Stimulated activated CD4-positive, alpha-beta T cell treated with anti-CD3 and anti-CD28 coated beads, Interleukin-2, amount 100 ng/mL, for 4 hours (primary cell): ENCODE measurements at places on chromosomes 3 and 15.
A peak's percentile ranks its signal among the peaks of the same experiment; 100 is the strongest.

DNA sequence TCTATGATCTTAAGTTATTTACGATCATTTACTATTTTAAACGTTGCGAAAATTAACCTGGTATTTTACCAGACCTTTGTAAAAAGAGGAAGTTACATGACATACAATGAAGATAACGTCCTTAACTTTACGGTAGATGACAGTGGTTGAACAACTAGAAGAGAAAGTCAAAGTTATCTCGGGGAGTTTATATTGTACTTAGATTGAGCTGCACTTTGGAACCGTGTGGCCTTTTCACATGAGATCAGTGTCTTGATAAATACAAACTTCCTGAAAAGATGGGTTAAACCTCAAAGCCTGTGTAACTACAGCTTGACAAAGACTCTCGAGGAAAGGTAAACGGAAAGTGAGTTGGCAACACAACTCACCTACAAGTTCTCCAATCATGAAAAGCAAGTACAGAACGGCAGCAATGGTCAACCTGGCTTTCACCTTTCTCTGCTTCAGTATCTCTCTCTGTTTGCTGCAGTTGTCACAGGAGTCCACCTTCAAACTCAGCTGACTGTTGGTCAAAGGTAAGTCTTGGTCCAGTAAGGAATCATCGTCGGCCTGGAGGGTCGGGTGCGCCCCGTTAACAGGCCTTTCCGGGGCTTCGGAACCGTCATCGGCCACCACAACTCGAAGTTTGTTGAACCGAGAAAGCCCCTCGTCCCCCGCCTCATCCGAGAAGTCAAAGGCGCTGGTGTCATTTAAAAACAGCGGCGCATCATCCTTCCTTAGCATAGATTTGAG, 793 bp downstream of the SLC30A4 start:
- no peak for DNase-seq

- no peak for DNase-seq
These were observed 54.1 kb downstream of the ZNF280D start for GRCh38 chr15:56679225-56679624.

- DNase-seq: no peak
These were observed 524.7 kb downstream of the NAALADL2 start for GRCh38 chr3:175383813-175384212.

DNA sequence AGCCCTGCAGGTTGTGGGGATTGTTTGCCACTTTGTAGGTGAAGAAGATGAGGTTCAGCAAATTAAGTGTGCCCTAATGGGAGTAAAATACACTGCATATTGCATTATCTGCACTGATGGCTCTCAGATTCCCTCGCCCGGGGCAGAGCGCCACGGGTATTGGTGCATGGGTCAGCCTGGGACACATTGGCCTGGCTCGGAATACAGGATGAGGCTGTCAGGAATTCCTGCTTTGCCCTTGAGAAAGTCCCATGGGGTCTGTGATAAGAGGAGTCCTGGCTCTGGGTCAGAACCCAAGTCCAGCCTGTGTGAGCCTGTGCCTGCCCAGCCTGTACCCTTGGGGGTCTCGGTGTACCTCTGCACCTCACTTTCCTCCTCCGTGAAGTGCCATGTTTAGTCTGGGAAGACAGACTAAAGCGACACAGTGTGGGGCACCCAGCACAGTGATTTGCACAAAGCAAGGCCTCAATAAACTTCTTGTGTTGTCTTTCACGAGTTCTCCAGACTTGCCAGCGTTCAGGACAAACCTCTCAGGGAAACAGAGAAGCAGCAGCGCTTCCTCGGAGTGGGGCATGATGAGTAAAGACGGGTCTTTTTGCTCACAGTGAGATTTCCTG, 107.6 kb downstream of the LRRK1 start:
- no peak for DNase-seq

DNA sequence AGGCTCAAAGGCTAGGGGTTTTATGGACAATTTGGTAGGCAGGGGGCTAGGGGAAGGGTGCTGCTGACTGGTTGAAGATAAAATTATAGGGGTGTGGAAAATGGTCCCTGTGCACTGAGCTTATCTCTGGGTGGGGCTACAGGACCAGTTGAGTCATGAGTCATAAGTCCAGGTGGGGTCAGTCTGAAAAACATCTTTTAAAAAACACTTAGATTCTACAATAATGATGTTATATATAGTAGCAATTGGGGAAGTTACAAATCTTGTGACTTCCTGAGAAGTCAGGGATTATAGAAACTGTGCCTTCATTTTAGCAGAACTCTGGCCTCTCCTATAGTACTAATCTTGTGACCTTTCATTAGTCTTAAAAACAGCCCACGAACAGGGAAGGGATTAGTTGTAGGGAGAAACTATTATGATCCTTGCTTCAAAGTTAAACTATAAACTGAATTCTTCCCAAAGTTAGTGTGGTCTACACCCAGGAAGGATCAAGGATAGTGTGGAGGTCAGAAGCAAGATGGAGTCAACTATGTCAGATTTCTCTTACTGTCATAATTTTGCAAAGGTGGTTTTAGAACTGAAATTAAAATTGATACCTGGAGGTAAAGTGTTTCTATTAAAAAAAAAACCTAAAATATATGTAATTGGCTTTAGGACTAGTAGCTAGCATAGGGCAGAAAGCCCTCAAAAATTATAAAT, 130.1 kb downstream of the P2RY1 start:
- no peak for DNase-seq

- DNase-seq: no peak
These were observed 135.0 kb downstream of the SPATA16 start for GRCh38 chr3:173006006-173006405.

GRCh38 chr15:66957431-66957720, 108.0 kb upstream of the SMAD3 start:
- no peak for DNase-seq

DNA sequence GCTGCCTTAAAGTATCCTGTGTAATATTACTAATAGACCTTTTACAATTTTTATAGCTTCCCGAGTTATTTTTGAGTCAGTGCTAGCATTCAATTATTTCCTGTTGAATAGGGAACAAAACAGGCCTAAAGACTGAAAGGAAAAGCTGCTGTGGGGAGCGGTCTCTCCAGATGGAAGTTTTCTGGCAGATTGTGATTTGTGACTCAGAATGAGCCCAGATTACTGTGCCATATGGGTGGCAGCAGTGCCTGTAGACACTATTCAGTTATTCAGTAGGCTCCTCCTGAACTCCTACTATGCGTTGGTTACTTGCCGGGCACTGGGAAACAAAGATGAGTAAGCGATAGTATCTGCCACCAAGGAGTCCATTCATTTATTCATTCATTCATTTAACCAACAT, 211.8 kb downstream of the CHST2 start:
- DNase-seq: no peak

DNA sequence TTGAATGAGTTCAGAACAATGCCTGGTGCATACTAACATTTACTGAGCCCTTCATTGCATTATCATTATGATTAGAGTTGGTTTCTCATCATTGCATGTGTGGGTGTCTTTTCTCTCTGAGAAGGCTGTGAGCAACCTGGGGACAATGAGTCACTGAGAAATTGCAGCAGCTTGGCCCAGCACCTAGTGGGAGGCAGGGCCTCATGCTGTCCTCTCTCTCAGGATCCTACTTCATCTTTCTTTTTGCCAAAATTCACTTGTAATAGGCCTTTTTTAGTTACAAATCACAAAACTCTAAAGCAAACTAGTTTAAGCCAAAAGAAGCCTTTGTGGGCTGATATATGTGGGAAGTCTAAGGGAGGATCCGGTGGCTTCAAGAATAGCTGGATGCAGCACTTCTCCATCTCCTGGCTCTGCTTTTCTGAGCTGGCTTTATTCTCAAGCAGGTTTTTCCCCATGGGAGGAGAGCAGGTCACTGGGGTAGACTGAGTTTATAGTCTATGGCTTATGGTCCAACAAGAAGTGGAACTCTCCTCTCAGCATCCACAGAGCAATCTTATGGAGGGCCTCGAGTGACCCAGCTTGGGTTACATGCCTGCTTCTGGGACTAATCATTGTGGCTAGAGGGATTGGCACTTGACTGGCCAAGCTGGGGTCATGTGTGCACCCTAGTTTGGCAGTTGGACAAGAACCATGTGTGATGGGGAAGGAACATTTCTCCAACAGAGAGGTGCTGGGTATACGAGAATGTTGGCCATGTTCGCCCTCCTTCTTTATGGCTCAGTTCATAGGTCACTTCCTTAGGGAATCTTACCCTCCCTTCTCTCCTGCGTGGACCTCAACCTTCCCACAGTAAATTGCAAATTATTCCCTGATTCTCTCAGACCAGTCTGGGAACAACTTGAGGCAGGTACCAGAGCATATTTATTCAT, 8.7 kb upstream of the CAMK1 start:
- peak; percentile 63 for DNase-seq

GRCh38 chr3:60989626-60990441, 261.4 kb downstream of the FHIT start:
- no peak for DNase-seq

- DNase-seq: no peak
These were observed 17.5 kb downstream of the POPDC2 start for GRCh38 chr3:119642746-119643473.

DNA sequence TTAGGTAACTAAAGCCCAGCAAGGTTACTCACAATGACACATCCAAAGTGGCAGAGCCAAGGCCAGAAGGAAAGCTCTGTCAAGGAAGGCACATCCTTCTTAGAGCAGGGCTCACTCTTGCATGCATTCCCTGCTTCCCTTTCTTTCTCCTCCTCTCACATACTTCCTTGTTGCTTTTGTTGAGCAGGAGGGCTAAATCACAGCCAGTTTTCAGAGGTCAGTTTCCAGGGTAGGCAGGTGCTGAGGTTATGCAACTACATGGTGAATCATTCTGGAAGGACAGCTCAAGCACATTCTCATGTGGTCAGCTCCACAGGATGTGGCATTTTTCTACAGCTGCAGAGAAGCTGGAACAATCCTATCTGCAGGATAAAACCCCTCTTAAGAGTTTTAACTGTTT, 275.6 kb downstream of the ZNF621 start:
- DNase-seq: no peak

DNA sequence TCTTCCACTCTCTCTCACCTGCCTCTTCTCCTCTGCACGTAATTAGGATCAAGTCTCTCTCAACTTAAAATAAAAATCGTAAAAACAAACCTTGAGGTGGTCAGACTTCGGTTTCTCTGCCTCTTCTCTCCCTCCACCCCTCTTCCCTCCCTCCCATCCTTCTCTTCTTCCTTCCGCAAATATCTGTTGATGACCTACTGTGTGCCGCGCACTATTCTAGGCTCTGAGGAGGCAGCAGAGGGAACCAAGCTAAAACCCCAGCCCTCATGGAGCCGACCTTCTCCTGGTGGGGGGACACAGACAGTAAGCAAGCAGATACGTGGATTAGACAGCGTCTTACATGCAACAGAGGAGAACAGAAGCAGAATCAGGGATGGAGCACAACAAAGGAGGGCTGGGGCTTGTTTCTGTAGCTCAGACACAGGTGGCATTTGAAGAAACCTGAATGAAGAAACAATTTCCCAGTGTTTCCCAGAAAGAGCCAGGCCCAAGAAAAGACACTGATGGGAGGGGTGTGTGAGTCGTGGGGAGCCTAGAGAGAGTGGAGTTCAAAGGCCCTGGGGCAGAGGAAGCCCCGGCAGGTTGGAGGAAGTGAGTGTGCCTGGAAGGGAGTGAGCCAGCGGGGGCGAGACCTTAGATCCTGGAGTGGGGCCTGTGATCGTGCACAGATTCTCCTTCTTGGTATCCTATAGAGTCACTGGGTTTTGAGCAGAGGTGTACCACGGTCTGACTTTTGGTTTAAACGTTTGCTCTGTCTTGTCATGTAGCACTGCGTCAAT, 80.5 kb downstream of the TOP2B start:
- no peak for DNase-seq

GRCh38 chr3:195467641-195468390, 25.0 kb upstream of the ACAP2 start:
- no peak for DNase-seq

DNA sequence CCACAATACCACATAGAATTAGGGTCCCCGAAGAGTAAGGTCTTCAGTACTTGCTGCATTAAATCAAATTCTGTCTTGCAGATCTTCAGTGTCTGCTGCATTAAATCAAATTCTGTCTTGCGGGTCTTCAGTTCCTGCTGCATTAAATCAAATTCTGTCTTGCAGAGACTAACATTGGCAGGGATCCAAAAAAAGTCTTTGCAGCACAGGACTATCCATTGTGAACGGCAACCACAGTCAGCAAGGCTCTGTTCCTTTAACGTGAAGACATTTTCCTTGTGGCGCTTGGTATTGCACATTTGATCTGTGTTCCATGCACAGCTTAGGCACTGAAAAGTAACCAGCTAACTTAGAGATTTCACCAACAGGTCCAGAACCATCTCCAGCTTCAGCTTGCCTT, 46.8 kb upstream of the POMGNT2 start:
- no peak for DNase-seq

DNA sequence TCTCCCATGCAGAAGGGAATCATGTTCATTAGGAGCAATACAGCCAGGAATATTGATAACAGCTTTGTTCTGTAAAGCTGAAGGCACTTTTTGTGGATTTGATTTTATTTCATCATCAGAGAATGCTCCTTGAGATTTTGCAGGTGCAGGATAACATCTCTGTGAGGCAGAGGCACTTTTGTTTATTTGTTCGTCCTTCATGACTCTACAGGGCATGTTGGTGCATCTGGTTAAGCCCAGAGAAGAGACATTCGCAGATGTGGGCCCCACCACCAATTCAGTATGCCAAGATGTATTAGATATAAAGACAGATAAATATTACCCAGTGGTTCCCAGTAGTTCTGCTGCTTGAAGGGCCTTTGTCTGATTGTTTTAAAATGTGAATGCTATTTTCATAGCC, 368.1 kb upstream of the SEMA6D start:
- no peak for DNase-seq

DNA sequence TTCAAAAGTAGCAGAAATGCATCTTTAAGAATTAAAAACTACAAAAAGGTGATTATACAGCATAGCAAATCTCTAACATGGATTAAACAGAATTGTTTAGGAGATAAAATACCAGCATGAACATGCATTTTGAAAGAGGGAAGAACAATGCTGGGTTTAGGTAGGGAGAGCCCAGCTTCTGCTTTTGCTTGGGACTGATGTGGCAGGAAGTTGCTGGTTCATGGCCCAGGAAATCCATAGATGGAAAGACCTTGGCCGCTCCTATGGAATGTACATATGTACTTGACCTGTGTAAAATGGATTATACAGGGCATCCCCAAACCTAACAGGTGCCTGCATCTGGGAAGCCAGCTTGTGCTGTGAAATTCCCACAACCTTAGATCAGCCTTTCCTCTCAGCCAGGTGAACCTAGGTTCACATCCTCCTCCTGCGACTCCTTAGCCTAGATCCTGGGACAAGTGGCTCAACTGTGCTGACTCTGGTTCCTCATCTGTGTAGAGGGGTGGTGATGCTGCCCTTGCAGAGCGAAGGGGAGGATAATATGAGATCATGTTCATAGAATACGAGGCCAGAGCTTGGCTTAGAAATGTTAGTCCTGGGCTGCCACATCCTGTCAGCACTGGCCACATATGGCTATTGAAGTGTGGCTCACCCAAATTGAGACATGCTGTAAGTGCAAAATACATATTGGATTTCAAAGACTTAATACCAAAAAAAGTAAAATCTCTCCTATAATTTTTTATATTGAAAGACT, 47.0 kb upstream of the PLXNA1 start:
- no peak for DNase-seq

GRCh38 chr3:184574515-184575417, 13.2 kb downstream of the EPHB3 start:
- no peak for DNase-seq

- DNase-seq: no peak
These were observed 51.6 kb upstream of the ABHD17C start for GRCh38 chr15:80643431-80643951.
